AG04450 (cell line): ENCODE measurements at places on chromosomes 3 and 15.
A peak's percentile ranks its signal among the peaks of the same experiment; 100 is the strongest.

DNA sequence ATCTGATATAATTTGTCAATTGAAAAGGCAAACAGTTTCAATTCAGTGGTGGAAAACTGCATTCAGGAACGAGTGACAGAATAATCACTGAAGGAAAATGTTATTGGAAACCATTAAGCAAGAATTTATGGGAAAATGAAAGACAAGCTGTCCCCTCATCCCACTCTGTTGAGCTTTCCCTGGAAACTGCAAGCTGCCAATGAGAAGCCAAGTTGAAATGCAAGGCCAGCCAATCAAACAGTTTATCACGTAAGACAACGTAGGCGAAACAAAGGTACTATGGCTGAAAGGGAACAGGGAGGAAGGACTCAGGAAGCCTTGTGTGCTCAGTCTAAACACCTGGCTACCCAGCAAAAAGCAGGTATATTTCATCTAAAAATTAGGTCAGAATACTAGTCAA is 187.9 kb upstream of the ATP10A start:
- DNase-seq, result no peak

DNA sequence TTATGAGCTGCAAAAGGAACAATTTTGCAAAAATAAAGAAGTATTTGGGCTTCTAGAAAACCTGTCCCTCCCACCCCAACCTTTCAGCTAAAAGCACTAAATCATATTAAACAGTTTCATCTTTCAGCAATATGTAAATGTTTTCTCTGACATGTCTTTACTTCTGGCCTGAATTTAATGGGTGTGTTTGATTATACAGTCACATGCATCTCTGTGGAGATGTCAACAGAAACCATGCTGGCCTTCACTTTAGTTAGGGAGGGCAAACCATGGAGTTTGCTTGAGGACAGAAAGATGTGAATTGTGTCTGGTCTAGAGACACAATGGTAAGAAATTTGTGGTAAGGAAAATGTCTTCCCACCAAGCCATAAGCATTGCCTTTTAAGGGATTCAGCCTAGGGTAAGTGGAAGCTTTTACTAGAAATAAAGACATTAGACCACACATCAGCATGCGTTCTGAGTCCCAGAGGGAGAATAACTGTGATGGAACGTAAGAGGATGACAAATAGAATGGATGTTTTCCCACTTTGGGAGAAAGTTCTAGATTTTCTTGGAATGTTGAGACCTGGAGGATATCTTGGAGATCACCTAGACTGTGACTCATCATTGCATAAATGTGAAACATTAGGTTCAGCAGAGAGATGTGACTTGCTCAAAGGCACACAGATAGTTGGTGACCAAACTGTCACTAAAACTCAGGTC is 68.9 kb downstream of the ST8SIA2 start:
- DNase-seq, result no peak

GRCh38 chr3:160226026-160226907 is 1.0 kb downstream of the C3orf80 start:
- DNase-seq, result no peak

DNA sequence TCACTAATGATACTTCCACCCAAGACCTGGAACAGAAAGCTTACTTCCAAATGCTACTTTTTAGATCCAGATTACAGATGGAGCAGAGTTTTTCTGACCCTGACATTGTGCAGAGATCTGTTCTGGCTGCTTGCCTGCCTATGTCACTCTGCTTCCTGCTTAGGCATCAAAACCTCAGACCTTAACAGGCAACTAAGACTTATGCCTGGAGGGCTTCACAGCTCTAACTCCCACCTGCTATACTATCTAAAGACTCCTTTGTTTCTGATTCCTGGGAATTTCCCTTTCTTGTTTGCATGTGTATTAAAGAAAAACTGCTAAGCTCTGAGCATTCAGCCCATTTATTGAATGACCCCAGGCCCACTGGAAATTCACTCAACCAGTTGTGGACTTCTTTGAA is 157.4 kb upstream of the NPHP3 start:
- DNase-seq, result no peak

DNA sequence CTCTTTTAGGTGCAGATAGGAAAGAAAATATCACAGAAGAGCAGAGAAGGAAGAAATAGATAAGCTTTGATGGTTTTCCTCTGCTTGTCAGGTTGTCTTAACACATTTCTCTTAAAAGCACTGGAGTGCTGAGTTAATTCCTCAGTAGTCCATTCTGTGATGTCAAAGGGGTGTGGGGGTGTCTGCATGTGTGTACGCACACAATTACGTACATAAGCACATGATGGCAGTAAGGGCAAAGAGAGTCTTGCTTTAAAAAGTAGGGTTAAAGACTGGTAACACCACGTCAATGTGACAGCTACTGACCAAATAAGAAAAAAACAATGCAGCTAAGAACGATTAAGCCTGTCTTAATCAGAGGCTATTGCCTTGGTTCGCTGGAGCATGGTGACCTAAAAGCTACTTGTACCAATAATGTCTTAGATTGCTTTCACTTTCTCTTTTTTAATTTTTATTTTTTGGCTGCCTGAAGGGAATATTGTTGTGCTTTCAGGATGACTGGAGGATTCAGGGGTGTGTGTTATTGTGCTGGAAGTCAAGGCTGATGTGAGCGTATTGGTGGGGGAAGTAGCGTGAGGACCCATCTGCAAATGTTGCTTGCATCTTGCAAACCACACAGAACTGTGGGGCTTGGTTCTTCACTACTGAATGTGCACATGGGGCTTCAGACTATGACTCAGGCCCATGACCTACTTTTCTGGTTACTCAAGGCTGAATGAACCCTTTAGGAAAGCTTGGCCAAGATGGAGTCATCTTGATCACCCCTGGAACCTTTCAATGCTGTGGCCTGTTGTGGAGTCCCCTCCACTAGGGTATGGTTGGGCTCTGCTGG is 417.8 kb upstream of the TPM1 start:
- DNase-seq, result no peak

GRCh38 chr3:124840331-124840730 is 46.8 kb downstream of the ITGB5 start:
- DNase-seq, result no peak

- DNase-seq, result no peak
These were observed 235.1 kb downstream of the CD47 start for GRCh38 chr3:107855710-107856109.

GRCh38 chr15:60591496-60592370 is 112.8 kb upstream of the ICE2 start:
- no peak for DNase-seq

DNA sequence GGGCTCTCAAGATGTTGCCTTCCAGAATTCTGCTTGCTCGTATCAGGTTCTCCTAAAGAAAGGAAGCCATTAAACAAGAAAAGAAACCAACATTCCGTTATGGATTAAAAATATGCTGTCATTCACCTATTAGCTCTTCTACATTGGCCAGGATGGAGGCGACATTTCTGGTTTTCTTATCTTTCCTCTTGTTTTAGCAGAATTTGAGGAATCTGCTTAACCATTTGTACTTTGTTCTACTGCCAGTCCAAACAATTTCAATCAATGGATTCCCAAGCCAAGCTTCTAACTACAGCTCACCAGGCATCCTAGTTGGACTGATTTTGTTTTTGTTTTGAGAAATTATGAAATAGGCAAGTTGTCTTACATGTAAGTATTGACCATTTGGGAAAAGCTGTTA is 164.6 kb upstream of the TSC22D2 start:
- DNase-seq, result no peak

DNA sequence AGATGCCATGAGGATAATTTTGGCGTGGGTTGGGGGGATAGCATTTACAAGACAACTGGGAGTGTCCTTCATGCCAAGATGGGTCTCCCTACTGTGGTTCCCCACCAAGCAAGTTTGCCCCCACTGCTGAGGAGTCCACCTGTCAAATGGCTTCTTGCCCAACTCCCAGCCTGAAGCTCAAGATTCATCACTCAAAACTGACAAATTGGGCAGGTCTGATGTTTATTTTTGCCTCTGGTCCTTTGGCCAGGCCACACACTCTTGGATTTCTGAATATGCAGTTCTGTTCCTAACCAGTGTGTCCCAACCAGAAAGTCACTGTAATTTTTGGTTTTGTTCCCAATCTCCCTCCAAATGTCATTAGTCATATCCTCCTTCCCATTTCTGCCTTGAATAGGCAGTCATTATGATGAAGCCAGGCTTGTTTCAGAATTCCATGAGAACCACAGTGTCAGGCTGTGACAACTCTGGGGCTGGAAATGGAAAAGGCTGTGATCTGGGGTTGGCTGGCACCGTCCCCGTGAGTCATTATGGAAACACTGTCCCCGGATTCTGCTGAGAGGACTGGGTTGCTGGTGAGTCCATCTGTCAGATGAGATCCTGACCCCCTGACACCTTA is 29.3 kb upstream of the MEF2A start:
- DNase-seq, result no peak

DNA sequence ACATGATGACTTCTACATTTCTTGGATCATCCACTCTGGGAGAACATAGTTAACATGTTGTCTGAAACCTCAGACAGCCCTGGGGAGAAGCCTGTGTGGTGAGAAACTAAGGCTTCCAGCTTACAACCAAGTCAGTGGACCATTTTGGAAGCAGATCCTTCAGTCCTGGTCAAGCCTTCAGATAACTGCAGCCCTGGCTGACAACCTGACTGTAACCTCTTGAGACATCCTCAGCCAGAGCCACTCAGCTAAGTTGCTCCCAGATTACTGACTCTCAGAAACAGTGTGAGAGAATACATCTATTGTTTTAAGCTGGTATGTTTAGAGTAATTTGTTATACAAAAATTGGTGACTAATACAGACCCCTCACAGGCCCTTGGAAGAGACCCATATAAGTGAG is 50.9 kb upstream of the KPNA4 start:
- DNase-seq, result no peak

DNA sequence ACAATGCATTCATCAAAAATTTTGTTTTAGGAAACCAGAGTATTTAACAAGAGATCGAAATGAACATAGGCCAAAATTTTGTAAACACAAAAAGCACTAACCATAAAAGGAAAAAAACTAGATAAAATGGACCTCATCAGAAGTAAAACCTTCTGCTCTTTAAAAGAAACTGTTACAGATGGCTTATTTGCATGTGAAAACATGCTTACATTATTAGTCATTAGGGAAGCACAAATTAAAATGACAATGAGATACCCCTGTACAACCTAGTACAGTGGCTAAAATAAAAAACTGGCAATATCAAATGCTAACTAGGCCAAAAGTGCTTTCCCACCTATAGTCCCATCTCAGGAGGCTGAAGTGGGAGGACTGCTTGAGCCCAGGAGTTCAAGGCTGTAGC is 19.3 kb downstream of the UBR1 start:
- DNase-seq, result no peak

- no peak for DNase-seq
These were observed 282.4 kb downstream of the ARPP21 start for GRCh38 chr3:35921718-35922117.

DNA sequence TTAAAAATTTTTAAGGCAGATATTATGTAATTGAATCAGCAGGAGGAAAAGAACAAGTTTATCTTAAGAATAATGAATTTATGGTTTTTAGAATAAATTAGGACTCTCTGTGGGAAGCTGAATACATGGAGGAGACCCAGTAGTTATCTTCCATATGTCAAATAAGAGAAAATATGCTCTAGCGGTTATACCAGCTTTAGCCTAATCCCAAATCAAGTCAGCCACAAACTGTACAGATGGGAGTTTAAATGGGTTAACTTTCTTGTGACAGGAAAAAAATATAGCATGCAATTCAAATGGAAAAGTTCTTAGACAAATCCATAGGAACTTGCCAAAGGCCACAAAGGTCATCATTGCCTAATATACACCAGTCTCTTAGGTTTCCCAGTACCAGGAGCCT is 84.3 kb downstream of the TTBK2 start:
- DNase-seq, result no peak

- DNase-seq, result no peak
These were observed 433.7 kb downstream of the MAGI1 start for GRCh38 chr3:65604863-65605526.

- DNase-seq, result no peak
These were observed 4.5 kb downstream of the AMIGO3 start for GRCh38 chr3:49714728-49715550.

DNA sequence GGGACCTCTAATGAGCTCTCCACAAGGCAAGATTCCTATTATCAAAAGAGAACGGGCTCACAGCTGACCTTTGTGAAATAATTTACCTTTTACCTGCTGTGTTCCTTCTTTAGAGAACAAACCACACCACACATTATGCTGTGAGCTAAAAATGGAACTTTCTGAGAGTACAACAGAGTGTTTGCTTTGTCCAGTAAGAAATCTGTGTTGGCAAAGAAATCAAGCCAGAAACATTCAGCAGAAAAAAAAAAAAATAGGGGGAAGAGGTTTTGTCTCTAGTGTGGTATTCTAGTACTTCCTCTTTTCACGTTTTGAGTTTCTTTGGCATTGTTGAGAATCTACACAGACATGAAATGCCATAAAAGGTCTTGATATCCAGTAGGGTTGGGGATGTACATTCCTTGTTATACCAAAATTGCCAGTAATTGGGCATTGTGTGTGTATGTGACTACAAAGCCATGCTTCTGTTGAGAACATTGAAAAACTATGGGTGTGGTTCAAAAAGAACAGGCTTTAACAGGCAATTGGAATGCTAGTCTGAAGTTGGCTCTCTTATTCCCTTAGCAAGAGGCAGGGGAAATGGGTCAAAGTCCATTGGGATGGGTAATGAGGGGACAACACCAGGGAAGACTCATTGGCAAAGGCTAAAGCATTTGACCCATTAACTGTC is 273.5 kb downstream of the NEK10 start:
- no peak for DNase-seq

- DNase-seq, result peak; percentile 48
These were observed 87.2 kb downstream of the TGFBR2 start for GRCh38 chr3:30693470-30694120.

GRCh38 chr3:5250467-5251195 is 63.1 kb downstream of the EDEM1 start:
- DNase-seq, result no peak

DNA sequence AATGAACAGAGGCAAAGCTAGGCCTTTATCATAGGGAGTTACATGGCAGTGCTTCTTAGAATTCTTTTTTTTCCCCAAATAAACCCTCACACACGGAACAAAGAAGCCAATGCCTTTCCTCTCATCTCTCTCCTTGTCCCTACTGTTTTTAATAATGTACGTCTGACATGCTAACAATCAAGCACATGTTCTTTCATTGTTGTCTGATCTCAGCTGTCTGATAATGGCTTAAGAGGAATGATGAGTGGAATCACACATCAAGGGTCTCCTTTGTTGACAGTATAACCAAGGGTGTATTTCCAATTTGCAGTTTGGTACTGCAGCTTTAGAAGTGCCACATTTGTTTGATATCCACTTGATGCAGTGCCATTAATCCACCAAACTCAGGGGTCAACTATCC is 34.8 kb upstream of the EPHA3 start:
- no peak for DNase-seq

- DNase-seq, result peak; percentile 1
These were observed 35.5 kb downstream of the B3GALNT1 start for GRCh38 chr3:161069511-161070251.
